Panc1 (cell line): ENCODE measurements at places on chromosomes 7 and 10.

GRCh38 chr7:105675934-105676371 is 94.7 kb upstream of the EFCAB10 start:
- DNase-seq: no peak

DNA sequence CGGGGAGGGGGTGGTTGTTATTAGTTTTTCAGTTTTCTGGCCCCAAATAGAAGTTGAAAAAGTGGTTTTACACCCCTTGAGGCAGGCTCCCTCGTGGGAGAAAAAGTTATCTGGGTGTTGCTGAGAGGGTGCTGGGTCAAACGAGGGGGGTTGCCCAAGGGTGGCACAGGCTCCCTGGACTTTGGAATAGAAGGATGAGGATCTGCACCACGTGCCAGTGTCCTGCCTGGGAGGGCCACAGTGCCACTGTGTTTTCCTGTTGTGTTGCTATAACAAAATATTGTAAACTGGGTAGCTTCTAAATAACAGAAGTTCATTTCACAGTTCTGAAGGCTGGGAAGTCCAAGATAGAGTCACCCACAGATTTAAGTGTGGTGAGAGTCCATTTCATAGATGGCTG is 181.9 kb downstream of the CXCL12 start:
- no peak for DNase-seq

DNA sequence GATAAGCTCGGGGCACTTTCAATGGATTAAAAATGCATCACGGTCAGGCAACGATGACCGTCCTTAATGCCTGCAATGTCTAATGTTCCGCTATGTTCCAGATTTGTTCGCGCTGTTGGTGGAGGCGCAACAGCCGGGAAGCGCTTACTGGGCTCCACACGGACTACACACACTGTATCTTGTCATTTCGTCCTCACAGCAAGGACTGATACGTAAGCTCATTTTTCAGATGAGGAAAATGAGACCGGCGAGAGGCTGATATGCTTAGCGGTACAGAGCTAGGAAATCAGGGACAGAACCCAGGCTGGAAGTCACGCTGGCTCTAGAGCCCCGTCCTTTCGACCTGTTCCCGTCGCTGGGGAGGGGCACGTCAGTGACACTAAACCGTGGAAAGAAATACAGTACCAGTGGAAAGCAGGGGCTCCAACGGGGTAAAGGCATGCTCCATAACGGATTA is 670 bp downstream of the TPK1 start:
- peak; percentile 58 for DNase-seq

GRCh38 chr7:22563621-22564241 is 63.7 kb upstream of the STEAP1B start:
- no peak for DNase-seq

- DNase-seq: no peak
These were observed 252.8 kb downstream of the REEP3 start for GRCh38 chr10:63773962-63774361.

GRCh38 chr10:80075781-80076180 is 2.7 kb upstream of the TMEM254 start:
- no peak for DNase-seq

DNA sequence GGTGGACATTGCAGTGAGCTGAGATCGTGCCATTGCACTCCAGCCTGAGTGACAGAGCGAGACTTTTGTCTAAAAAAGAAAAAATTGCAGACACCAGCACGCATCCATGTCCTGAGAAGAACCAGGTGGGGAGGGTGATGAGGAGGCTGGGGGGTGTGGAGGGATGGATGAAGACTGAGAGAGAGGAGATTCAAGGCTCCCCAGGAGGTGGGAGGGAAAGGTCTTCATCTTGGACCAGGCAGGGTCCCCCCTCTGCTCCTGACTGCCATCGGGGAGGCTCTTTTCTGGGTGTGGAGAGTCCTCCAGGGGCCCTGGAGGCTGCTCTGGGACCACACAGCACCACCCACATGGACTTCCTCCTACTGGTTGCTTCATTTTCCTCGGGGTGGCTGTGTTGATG is 1.5 kb downstream of the SCART1 start:
- no peak for DNase-seq

GRCh38 chr10:11448190-11448544 is 163.3 kb downstream of the USP6NL start:
- no peak for DNase-seq

DNA sequence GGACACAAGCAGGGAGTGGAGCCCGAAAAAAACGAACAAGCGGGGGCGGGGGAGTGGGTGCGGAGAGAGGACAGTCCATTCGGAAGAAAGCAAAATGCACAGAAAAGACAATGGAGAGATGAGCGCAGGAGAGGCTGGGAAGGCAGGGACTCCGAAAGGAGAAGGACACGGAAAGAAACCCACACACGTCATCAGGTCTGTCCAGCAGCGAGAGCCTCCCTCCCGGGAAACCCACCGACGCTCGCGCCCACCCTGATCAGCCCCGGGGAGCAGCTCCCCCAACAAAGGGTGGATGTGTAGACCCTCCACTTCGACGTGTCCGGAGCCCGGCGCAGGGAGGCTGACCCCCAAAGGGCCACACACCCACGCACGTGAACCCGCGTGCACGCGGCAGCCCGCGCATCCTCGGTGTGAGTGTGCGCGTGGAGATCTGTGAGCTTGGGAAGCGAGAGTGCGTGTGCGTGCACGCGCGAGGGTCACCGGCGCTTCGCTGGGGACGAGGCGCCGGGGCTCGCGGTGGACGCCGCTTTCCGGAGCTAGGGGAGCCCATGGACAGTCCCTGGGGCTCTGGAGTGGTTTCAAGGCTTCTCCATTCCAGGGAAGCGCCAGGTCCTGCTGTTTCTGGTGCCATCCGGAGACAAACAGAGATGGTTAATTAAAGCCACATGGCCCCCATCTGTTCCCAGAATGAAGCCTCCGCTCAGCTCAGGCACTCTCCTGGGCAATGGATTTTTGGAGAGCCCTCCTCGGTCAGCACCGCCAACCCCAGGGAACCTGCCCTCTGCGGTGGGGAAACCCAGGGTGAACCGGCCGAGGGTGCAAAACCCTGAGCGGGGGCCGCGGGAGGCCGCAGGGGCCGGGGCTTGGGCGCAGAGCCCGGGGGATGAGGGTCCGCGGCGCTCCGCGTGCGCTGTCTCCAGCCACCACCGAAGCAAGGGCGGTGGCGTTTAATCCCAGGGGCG is 916 bp downstream of the LAMB1 start:
- no peak for DNase-seq

DNA sequence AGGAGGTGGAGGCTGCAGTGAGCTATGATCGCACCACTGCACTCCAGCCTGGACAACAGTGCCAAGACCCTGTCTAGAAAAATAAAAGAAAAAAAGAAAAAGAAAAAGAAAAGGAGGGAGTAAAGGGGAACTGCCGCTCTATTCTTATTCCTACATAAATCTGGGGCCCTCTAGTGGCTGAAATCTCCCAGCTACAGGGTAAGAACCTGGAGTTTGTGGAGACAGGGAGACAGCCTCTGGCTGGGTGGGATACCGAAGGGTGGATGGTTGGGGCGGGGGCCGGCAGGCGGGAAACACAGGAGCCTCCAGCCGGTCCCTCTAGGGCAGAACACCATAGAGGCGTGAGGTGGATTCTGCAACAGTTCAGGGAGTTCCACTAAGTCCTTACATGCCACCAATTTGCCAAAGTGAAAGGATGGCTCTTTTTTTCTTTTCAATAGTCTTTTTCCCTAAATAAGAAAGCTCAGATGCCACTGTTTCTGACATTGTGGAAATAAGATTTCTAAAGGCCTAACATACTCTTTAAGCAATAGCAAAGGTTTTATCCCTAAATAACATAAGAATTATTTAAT is 117.3 kb downstream of the SVIL start:
- DNase-seq: no peak

DNA sequence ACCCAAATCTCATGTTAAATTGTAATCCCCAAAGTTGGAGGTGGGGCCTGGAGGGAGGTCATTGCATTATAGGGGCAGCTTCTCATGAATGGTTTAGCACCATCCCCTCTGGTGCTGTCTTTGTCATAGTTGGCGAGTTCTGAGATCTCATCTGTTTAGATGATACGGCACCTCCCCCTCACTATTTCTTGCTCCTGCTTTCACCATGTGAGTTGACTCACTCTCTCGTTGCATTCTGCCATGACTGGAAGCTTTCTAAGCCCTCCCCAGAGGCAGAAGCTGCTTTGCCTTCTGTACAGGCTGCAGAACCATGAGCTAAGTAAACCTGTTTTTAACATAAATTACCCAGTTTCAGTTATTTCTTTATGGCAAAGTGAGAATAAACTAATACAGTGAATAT is 18.9 kb upstream of the ZNF138 start:
- DNase-seq: no peak

- DNase-seq: no peak
These were observed 16.0 kb downstream of the PTPN12 start for GRCh38 chr7:77553123-77553522.

GRCh38 chr10:87552248-87552929 is 47.7 kb downstream of the MINPP1 start:
- DNase-seq: no peak

DNA sequence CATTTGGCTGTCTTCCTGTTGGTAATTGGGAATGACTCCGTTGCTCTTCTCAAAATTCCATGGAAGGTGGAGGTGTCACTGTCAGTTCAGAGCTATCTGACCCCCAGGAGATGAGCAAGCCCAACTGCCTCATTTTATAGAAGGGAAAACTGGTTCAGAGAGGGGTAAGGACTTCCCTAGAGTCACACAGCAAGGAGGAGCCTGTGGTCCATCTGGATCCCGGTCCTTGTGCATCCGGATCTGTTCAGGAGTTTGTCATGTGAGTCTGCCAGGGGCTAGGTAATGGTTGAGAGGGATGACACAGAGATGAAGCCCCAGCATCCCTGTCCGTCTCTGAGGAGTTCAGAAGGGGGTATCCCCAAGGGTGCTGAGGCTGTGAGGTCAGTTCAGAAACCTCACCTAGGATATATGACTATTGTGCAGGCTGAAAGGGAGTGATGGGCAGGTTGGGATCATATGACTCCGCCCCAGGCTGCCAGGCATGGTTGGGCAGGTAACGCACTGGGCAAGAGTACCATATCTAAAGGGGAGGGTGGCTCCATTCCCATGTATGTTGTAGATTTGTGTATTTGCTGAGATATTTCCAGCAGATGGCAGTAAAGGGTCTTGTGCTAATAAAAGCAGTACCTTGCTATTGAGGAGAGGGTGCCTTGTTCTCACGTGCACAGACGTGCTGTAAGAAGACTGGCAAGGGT is 16.0 kb upstream of the SLC29A3 start:
- DNase-seq: peak; percentile 24

GRCh38 chr7:121456015-121456414 is 59.9 kb upstream of the FAM3C start:
- DNase-seq: no peak

DNA sequence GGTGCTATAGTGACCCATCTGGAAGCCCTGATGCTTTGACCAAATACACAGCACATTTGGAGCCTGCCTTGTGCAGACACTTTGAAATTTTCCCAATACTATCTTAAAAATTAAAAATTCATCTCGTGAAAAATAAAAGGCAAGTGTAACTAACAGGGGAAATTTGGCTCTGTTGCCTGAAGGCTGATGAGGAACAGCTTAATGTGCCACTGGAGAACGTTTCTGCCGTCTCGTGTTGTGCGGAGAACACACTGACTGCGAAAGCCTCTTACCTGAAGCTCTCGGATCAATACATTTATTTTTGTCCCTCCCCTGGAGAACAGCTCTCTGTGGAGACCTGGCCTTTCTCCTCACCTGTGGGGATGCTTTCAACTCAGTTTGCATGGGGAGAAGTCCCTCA is 77.2 kb upstream of the CHST15 start:
- DNase-seq: no peak

DNA sequence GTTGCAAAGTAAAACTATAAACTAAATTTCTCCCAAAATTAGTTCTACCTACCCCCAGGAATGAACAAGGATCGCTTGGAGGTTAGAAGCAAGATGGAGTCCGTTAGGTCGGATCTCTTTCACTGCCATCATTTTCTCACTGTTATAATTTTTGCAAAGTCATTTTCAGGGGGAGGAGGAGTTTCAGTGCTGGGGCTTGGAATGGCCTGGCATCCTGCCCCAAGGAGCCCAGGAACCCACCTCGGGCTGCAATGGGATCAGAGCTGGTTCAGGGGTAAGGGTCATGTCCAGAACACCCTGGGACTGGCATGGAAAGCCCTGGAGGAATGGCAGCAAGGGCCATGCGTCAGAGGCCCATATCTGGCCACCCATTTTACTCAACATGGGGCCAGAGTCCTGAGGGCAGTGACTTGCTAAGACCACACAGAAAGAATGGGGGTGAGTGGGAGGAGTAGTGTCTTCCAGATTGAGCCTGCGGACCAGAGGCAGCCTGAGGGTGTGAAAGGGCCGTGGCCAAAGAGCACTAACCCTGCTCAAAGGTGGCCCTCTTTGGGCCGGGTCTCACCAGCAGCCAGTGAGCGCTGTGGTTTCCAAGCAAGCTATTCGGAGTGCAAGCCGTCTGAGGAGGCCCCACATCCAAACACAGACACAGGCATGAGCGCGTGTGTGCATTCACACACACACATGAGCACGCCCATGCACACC is 31.8 kb downstream of the GPRIN2 start:
- no peak for DNase-seq

GRCh38 chr7:52502281-52502680 is 533.2 kb upstream of the POM121L12 start:
- DNase-seq: no peak

- no peak for DNase-seq
These were observed 233.2 kb upstream of the PRSS1 start for GRCh38 chr7:142516038-142516501.

DNA sequence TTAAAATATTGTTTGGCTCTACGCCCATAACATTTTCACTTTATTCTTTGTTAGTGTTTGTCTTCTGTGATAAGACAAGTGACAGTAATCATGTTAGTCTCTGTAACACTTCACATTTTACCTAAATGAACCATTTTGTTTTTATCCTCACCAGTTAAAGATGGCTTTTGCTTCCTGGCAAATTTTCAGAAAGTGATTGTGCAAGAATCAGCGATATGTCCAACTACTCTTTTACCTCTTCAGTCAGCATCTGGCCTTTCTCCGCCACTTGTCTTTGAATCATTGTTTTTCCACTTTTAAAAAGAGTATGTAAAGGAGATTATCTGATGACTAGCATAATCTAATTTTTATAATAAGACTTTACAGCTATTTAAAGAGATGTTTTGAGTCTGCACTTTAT is 3.5 kb downstream of the DGKB start:
- no peak for DNase-seq

DNA sequence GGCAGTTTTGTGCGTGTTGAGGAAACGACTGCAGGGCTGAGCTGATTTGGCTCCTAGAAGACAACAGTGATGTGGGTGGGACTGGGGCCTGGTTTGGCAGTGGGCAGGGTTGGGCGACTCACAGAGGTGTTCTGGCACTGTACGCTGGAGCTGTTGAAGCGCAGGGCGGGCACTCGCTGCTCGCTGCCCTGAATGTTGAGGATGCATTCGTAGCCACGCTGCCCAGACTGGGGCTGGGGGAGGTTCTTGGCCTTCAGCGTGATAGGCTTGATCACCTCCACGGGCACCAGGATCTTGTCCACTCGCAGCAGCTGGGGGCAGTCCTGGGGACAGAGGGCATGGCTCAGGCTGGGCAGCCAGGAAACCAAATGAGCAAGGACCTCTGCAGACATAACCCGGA is 365.4 kb downstream of the PLXNA4 start:
- no peak for DNase-seq

GRCh38 chr10:131690805-131691239 is 210.0 kb upstream of the PPP2R2D start:
- no peak for DNase-seq
